ENCODE measurements at places on chromosomes 2 and 18.

DNA sequence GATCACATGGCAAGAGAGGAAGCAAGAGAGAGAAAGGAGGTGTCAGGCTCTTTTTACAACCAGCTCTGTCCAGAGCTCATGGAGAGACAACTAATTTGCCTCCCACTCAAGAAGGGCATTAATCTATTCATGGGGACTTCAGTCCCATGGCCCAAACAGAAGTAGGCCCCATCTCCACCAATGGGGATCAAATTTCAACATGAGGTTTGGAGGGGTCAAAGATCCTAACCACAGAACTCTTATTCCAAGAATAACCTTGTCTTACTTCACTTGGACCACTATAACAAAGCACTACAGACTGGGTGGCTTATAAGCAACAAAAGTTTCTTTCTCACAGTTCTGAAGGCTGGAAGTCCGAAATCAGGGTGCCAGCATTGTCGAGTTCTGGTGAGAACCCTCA is 31.8 kb downstream of the GRB14 start:
- no peak for DNase-seq

DNA sequence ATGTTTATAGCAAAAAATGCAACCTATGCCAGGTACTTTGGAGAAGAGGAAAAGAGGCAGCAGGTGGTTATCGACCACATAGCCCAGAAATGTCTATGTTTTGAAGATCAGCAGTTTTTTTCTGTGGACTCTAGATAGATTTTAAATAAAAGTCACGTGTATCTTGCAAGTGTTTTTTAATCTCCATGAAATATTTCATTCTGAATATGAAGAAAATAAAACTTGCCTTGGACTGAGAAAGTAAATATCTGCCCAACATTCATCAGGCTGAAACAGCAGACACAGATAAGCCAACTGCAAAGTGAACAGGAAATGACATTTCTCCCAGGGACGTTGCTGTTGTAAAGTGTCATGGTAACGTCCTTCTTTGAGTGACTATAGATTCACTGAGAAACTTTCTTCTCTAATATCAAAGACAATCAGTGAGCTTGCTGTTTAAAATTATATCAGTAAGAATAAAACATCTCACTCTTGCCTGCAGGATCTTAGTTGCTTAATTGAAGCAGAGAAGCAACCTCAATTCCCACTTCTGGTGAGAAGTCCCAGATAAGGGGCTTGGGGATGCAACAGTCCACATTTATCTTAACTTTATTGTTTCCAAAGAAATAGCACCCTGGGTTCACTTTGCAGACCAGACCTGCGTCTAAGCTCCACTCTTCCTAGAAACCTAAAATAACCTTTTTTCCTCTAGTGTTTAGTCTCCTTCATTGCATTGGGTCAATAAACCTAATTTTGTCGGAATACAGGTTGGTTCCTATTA is 6.3 kb downstream of the MYOM1 start:
- DNase-seq = no peak

DNA sequence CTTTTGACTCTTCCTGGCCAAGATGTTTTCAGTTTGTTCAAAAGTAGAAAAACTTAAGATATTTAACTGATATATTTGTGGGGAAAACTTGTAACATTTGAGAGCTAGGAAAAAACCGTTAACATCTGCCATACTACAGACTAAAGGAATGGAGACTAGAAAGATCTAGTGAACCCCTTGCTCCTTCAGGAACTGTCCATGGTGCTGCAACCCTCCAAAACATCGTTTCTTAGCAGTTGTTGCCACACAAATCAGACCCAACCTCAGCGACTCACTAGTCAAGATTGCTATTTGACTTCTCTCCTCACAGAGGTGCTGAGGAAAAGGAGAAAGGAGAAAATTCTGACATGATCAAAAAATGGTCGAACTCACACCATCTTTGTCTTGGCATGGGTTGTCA is 393.8 kb upstream of the LYPD1 start:
- no peak for DNase-seq

GRCh38 chr2:172101821-172102390 is 794 bp downstream of the DLX2 start:
- DNase-seq = no peak

GRCh38 chr2:135874777-135875365 is 1.4 kb downstream of the MCM6 start:
- no peak for DNase-seq
